ENCODE measurements at places on chromosomes 7 and 10.

- no peak for DNase-seq
Observed at GRCh38 chr7:115546790-115547189, 483.8 kb downstream of the TFEC start.

DNA sequence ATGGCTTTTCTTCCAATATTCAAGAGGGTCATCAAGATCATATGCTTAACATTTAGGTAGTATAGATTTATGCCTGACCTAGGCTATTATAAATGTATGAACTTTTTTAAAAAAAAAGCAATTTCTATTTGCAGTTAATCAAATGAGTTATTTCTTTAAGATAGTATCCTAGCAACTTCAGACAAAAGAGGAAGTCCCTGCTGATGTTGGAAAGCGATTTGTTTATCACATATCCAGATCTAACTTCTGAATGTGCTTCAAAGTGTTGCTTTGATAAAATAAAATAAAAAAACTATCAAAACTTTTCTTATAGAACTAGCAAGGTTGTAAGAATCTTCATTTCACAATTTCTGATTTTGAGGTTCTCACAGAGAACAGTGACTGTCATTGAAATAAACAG is 401.9 kb upstream of the PHF14 start:
- no peak for DNase-seq

DNA sequence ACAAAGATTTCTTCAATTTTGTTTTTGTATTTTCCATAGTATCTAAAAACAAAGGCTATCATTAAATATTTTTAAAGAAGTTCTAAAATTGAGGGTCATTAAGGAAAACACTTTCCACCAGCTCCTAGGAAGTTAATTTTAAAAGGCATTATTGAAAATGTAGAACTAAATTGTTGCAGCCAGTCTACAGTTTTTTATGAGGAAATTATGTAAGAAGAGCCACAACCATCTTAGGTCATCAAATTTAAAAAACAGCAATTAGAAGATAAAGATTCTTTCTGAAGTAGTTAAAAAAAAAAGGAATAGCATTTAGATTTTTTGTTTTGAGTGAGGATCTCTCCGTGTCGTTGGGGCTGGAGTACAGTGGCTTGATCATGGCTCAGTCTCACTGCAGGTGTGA is 161.7 kb downstream of the NRBF2 start:
- DNase-seq: no peak

GRCh38 chr7:149620961-149621360 is 123.4 kb upstream of the ZNF746 start:
- no peak for DNase-seq

DNA sequence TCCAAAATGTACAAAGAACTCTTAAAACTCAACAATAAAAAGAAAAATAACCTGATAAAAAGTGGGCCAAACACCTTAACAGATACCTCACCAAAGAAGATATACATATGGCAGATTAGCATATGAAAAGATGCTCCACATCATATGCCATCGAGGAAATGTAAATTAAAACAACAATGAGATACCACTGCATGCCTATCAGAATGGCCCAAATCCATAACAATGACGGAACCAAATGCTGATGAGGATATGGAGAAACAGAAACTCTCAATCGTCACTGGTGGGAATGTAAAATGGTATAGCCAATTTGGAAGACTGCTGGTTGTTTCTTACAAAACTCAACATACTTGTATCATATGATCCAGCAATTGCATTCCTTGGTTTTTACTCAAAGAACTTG is 319.9 kb downstream of the PHTF2 start:
- no peak for DNase-seq

- DNase-seq: no peak
Observed at GRCh38 chr10:70312972-70313371, 29.2 kb upstream of the NPFFR1 start.

DNA sequence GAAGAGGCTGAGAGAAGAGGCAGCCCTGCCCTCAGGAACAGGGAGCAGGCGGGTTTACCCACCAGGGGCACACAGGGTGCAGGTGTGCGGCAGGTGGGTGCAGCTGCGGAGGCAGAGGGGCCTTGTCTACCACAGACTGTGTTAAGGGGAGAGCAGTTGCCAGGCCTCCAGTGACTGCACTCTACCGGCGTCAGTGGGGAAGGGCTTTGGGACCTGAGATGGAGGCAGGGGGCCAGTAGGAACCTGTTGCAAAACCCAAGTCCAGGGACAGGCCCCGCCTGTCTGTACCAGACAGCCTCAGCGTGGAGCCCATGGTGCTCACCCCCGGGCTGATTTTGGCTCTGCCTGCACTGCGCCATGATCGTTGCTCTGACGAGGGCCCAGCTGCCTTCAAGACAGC is 507.6 kb upstream of the FOXK1 start:
- no peak for DNase-seq

DNA sequence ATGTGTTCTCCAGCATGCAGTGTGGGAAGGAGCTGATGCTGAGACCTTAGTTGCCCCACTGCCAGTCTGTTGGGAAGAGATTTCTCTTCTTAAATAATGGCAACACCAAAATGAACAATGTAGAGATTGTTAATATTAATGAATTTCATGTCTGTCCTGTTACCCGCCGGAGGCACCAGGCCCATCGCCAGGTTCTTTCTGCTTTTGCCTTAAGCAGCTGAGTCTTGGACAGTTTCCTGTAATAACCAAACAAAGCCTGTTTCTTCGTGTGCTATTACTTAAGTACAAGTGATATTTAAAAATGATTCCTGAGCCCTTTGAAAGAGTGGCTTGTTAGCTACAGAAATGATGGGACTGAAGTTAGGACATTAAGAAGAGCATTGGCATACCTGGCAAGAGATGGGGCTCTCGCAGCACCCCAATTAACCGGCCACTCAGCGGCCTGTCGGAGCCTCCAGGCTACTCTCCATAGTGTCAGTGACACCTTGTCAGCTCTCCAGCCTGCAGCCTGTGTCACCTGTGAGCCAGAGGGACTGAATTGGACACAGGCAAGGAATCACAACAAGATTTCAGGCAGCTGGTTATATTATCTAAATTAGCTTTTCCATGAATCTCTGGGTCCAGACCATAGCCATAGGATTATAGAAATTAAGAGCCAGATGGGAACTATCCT is 142.0 kb downstream of the CELF2 start:
- no peak for DNase-seq

GRCh38 chr7:93427107-93427506 is 147.4 kb downstream of the CALCR start:
- no peak for DNase-seq

- DNase-seq: no peak
Observed at GRCh38 chr7:142323706-142324105, 65.8 kb upstream of the PRSS58 start.

DNA sequence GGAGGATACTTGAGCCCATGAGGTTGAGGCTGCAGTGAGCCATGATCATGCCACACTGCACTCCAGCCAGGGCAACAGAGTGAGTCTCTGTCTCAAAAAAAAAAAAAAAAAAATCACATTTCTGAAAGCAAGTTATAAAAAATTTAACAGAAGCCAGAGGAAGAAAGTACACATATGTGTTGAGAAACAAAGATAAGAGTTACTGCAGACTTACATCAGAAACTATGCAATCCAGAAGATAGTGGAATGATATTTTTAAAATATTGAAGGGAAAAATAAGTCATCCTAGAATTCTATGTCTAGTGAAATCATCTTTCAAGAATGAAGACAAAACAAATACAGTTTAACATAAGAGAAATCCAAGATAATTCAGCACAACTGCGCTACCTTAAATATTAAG is 46.9 kb downstream of the ZNF518A start:
- DNase-seq: no peak

DNA sequence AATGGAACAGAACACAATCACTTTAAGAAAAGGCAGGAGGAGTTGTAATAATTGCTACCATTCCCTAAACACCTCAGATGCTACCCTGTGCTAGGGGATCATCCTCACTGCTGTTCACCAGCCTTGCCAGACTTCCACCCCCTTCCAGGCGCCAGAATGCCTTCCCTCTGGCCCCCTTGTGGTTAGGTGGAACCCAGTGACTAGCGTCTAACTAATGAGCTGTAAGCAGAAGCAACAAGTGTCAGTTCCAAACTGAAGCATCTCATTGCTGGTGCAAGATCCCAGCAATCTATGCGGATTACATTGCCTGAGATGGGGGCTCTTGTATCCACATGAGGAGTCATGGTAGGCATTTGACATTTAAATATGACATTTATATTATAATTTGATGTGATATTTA is 86.6 kb downstream of the FRMD4A start:
- DNase-seq: no peak

- DNase-seq: no peak
Observed at GRCh38 chr10:5014936-5015335, 11.3 kb upstream of the AKR1C2 start.

DNA sequence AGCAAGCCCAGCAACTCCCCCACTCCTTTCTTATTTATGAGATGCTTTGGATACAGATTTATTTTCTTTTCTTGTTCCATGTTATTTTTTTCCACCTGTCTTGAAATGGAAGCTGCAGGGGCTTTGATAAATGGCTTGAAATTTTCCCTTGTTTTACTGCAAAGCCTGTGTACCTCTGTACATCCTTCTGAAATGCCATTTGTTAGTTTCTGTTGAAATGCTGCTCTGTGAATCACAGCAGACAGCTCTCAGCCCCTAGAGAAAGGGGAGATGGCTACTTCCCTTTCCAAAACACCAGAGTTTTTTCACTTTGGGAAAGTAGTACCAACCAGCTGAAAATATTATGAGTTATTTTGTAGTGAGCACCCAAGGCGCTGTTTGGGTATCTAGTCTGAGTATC is 304.2 kb downstream of the ELMO1 start:
- no peak for DNase-seq

All from GM04503 (cell line).